ENCODE measurements at places on chromosomes 6 and 20. TPM values are rescaled to one million over a fixed set of nuclear protein-coding genes. Genes with fewer than 3 reads are reported as not detected.

The SYCP2 gene
- 0.27 TPM for total RNA-seq

The GHRH gene
- total RNA-seq: not detected

- DNase-seq: no peak
Measured at GRCh38 chr20:10497791-10498190, 62.7 kb downstream of the SLX4IP start.

The TRIM31 gene
- total RNA-seq: not detected

DNA sequence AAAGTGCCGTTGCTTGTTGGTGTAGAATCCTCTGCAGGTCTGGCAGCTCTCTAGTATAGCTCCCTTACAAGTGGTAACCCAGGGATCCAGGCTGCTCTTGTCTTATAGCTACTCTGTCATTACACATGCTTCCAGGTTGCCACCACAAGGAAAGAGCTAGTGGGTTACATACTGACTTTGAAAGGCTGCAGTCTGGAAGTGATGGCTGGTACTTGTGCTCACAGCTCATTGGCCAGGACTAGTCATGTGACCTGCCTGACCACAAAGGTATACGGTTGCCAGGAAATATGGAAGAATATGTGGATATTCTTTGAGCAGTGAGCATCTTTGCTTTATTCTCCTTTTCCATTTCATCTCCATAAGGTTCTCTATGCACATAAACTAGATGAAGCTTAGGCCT, 46.0 kb downstream of the RREB1 start:
- DNase-seq: no peak

GRCh38 chr6:139881728-139882211, 507.3 kb upstream of the CITED2 start:
- peak; percentile 21 for DNase-seq

The PRR18 gene
- total RNA-seq: not detected

GRCh38 chr20:2576317-2576727, 39.9 kb downstream of the TMC2 start:
- no peak for DNase-seq

DNA sequence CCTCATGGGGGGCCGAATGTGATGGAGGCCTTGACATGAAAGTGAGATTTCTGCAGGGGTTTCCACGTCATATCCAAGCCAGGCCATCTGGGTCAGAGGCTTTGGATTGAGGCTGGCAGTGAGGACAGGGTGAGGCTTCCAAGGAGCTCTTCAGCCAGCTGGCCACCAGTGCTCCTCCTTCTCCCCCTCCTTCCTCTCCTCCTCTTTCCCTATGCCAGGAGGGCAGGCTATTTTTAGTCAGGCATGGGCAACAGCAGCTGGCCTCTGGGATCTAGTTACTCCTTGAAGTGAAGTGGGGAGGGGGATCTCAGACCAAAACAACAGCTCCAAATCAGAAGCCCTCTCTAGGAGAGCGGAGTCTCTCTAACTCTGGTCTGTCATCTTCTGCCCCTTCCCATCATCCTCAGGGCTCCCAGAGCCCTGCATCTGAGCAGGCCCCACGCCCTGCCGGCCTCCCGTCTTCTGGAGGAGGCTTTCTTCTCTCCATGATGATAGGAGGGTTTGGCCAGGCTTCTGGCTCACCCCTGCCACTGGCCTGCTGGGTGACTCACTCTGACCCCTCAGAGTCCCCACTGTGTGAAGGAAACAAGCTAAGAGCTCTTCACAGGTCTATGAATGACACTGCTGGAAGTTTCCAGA, 612 bp downstream of the TNNC2 start:
- no peak for DNase-seq

The ENPP4 gene
- total RNA-seq: 5.7 TPM

DNA sequence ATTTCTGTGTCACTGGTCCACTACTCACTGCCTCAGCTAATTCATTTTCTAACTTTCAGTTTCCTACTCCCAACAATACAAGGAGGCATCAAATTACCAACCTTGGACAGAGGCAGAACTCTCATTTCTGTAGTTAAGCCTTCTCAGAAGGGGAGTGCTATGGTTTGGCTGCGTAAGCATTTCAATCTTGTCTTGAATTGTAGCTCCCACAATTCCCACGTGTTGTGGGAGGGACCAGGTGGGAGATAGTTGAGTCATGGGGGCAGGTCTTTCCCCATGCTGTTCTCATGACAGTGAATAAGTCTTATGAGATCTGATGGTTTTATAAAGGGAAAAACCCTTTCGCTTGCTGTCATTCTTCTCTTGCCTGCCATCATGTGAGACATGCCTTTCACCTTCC, 22.9 kb downstream of the HLA-DRA start:
- no peak for DNase-seq

DNA sequence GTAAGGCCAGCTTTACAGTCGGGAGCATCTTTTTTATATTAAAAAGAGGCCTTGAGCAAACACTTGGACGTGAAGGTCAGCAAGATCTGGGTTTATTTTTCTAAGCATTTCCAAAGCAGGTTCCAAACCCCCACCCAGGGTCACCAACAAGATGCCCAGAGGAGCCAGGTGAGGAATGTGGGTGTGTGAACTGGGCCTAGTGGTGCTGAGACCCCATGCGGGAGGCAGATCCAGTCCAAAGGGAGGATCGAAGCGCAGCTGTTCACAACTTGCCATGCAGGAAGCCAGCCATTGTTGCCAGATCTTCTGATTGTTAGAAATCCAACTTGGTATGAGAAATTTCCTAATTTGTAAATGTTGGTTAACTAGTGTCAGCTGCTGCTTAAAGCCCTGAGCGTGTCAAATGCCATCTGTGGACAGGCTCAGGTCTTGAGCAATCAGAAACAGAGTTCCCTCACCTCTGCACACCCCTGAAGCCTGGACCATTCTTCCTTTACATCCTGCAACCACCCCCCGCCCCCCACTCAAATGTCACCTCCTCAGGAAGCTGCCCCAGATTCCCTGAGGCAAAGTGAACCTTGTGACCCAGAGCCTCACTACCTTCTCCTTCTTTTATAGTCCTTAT, 46.5 kb downstream of the NFATC2 start:
- DNase-seq: no peak

- no peak for DNase-seq
Measured at GRCh38 chr6:169406034-169406433, 152.4 kb upstream of the THBS2 start.

DNA sequence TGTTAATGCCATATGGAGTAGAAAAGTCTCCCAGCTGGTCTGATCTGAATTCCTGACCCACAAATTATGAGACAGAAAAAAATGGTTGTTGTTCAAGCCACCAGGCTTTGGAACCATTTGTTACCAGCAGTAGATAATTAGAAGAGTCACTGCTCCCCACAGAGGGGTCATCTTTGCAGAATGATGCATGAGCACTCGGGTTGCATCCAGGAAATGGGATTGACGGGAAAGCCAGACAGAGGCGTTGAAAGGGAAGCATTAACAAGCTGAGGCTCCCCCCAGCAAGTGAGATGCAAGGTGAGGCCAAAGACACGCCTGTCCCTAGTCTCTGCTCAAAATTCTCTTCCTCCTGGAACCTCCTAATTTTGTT, 182.5 kb downstream of the SYNDIG1 start:
- DNase-seq: no peak

DNA sequence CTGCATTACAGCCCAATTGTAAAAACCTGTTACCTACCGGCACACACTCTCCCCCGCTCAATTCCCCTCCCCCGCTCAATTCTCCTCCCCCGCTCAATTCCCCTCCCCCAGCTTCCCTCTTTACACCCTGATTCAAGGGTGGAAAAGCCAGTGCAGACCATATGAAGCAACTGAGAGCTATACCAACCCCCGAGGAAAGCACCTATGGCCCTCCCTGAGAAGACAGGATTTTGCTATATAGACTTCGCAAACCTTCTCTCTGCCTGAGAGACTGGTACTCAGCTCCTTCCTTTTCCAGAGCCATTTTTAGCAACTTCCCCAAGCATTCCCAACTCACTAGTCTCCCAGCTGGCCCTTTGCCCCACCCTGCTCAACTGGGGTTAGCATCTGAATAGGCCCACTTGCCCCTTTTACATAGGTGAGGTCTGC, 7.6 kb downstream of the GNAS-AS1 start:
- no peak for DNase-seq

DNA sequence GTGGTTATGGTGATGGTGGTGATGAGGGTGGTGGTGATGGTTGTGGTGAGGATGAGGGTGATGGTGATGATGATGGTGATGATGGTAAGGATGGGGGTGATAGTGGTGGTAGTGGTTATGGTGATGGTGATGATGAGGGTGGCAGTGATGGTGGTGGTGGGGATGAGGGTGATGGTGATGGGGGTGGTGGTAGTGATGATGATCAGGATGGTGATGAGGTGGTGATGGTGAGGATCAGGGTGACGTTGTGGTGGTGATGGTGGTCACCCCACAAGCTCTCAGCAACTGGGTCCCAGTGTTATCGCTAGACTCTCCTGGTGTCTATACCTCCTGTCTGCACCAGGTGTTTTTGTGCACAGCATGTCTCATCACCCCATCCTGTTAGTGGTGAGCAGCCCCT, 85.0 kb downstream of the TMEM242 start:
- no peak for DNase-seq

The ENPP1 gene
- total RNA-seq: 7.1 TPM

GRCh38 chr6:21354805-21355238, 238.7 kb upstream of the SOX4 start:
- no peak for DNase-seq

The PGC gene
- not detected for total RNA-seq

GRCh38 chr6:48844696-48845095, 618.4 kb downstream of the MMUT start:
- no peak for DNase-seq

DNA sequence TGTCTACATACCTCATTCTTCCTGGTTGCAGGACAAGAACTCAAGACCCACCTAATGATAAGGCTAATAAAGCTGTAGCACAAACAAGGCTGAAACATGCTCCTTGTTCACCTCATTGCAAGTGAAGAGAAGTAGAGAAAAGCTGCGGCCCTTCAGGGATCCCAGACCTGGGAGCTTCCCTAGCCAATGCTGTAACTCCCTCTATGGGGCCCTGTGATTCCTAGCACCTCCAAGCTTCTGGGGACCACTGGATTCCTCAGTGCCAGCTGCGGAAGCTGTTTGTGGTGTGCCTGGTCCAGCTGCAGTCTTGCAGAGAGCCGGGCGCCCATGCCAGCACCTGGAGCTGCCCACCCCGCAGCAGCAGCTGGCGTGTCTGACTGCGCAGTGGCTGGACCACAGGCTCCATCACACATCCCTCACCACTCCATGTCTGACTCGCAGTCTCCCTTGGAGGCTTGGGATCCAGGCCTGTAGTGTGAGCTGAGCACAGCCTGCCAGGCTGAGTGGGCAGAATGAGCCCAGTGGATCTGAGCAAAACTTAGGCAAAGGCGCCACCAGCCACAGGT, 737.2 kb upstream of the GJE1 start:
- no peak for DNase-seq

The TNF gene
- 0.79 TPM for total RNA-seq

The MYLK4 gene
- total RNA-seq: 0.23 TPM
